ENCODE measurements at places on chromosomes 7 and 10.

DNA sequence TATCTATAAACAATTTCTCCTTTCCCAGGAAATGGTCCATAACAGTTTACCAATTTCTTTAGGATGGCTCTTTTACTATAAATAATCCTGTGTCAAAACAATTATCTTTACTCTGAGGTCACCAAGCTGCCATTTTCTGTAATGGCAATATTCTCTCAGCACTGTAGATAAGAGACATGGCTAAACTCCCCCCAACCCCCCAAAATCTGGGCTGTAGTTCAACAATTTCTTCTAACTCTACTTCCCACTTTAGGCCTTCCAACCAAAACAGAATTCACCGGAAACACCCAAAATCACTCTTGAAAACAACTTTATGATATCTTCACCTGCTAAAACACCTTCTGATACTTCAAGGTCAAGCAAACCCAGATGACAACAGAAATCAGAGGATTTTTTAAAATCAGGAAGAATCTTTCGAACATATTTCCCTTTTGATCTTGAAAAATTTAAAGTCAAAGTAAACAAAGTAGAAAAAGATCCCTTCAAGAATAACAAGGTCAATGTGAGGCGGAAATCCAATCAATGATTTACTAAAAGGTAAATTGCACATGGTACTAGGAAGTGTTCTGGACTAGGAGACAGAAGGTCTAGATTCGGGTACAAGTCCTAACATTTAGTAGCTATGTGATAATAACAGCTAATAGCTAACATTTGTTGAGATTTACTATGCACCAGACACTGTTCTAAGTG lies 176.8 kb downstream of the CPEB3 start:
- no peak for DNase-seq

DNA sequence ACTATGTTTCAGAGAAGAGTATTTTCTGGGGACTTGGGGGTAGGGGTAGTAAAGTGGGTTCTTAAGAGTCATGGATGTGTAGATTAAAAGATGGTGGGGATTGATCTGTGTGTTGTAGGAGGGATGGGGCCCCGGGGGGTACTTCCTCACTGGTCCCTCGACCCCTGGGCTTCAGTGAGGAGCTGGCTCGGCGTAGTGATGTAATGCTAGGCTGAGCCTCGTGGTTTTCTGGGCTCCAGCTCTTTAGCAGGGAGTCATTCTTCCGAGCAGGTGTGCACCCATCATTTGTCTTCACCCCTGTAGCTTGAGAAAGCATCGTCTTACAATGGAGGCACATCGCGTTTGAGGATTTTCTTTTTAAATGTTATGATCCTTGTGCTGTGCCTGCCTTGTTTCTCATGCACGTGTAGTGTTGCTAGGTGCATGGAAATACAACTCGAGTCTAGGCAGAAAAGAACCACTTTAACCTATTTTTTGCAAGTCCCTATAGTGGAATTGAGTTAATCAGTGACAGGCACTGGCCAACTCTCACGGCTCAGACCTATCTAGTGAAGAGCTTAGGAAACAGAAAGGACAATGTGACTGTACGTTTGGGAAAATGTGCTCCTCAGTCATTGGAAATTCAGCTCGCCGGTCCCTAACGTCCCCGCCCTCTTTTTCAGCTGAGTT lies 106.1 kb upstream of the BTBD16 start:
- DNase-seq: no peak

DNA sequence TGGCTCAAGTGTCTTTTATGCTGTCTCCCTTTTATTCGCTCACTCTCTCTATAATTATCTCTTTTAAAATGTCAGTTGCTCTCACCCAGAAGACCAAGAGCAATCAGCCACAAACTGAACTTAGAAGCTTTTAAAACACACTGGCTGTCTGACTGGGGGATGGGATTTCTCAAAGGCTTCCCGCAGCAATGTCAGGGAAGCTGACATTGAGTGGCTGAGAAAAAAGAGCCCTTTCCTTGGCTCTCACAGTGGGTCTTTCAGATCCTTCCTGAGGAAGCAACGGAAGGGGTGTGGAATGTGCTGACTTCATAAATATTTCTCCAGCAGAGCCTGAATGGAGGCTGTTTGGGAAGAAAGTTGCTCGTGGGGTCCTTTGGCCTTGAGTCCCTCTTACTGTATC lies 445.7 kb upstream of the C7orf33 start:
- DNase-seq: no peak

GRCh38 chr10:1360011-1360557 lies 303.9 kb downstream of the WDR37 start:
- peak; percentile 18 for DNase-seq

- no peak for DNase-seq
These were observed 118.5 kb upstream of the TMEM106B start for GRCh38 chr7:12092499-12093130.

- no peak for DNase-seq
These were observed 4.9 kb downstream of the PRTFDC1 start for GRCh38 chr10:24947304-24948097.

DNA sequence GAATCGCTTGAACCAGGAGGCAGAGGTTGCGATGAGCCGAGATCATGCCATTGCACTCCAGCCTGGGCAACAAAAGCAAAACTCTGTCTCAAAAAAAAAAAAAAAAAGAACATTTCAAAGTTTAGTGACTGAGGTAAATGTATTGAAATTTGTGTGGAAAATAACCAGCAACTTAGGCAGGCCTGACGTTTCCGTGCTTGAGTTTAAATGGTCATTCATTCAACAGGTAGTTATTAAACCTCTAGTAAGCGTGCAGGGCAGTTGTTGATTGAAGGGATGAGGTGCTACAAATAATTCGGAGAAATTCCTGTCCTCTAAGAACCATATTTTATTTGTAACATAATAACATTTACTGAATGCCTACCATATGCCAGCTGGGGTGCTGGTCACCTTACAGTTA lies 135.3 kb downstream of the PRKAG2 start:
- DNase-seq: no peak

DNA sequence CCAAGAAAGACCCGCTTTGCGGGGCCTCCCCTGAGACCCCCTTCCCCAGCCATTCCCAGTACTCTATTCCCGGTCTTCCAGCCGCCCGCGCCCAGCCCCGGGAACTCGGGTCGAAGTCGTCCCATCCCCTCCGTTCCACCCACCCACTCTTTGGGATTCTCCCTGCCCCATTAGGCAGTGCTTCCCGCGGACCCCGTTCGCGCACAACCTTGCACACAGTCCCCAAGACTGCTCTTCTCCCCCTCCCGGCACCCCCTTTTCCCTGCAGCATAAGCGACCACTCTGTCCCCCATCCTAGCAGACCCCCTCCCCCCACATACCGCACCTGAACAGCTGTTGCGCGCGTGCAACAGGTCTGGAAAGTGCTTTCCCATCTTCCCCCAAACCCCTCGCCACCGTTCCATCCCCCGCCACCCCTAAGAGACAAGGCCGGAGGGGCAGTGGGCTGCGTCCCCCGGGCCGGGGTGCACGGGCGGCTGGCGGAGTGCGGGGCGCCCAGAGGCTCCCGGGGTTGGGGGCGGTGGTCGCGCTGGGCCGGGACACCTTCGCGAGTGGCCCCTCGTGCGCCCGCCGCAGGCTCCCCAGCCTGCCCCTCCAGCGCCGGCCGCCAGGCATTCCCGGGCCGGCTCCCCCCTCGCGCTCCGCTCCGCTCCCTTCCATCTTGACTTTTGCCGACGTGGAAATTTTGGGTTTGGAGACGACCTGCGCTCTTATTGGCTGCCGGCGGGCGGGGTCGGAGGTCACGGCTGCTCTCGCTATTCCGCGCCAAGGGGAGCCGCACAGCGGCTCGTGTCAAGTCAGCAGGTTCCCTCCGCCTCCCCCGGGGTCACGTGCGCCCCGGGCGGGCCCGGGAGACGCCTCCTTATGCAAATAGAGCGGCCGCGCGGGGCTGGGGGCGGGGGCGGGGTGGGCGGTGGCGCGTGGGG lies 201.2 kb upstream of the NFE2L3 start:
- DNase-seq: peak; percentile 91

DNA sequence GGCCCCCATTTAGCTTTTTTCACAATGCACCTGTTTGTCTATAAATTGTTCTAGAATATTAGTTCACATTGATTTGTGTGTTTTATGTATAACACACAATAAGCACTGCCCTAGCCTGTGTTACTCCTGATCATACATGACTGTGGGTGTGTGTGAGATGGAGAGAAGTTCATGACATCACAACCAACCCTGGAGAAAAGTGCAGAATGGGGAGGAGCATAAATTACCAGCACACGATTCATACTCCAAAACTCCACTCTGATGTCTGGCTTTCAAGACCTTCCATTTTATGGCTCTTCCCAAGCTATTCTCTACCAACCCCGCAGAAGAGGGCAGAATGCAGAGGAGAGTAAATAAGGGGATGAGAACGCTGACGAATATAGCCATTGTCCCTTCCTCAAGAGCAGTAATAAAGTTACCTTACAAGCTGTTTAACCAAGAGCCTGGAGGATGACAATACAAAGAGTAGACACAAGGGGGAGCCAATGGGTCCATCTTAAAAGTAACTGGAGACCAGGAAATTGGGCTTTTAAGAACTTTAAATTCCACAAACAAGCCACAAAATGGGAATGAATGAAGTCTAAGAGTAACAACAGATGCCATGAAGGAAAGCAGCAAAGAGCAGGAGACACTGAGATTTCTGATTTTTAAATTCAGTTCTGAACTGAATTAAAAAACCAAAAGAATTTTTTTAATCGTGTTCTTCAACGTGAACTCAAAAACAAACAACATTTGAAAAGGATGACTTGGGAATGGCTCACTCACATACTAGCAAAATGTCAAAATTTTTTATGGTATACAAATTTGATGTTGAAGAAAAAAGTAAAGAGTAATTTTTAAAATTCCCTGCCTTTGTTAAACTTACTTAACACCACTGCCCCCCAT lies 159.6 kb downstream of the PARD3 start:
- peak; percentile 46 for DNase-seq

DNA sequence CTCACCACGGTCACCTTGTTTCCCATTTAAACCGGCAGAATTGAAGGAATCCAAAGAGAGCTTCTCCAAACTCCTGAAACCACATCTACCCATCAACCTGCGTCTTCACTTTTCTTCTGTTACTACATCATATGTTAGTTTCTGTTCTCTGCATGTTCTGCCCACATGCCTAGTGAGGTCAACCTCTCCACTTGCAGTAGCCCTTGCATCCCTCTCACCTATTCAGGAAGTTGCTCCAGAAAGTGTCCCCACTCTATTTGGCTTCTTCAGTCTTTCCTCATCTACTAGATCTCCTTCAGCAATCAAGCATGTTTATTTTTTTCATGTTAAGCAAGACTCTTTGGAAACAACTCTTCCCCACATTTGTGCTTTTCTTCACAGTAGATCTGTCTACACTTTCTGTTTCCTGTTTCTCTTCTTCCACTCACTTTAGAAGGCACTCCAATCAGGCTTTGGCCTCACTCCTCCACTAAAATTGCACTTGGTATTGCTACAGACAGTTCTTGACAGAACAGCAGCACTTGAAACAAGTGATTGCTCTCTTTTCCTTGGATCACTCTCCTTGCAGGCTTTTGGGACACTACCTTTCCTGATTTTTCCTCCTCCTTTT lies 7.5 kb downstream of the SAMD9L start:
- no peak for DNase-seq

GRCh38 chr10:10317151-10317550 lies 700.5 kb upstream of the CELF2 start:
- no peak for DNase-seq

GRCh38 chr10:75870039-75870645 lies 438.7 kb downstream of the LRMDA start:
- no peak for DNase-seq

DNA sequence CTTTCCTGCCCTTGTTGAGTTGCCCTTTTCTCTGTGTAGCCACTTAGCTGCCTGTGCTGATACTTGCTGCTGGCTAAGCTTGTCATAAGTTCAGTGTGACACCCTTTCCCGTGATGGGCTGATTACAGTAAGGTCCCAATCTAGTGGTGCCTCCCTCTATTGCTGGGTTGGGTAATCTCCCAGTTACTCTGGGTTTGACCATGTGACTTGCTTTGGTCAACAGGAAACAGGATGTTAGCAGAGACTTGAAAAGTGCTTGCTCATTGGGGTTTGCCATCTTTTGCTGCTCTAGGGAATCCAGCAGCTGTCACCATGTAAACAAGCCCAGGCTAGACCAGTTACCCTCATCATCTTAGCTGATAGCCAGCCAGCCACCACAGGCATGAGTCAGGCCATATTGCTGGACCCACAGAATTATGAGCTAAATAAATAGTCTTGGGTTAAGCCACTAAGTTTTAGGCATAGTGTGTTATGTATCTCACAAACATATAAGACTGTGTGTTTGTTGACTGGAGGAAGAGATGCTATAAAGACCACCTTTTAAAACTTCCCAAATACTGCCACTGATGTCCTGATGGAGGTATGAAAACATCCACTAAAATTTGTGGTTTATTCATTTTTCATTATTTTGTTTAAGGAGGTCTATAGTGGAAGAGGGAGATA lies 4.0 kb upstream of the LEP start:
- peak; percentile 10 for DNase-seq

GRCh38 chr7:2224934-2225333 lies 7.8 kb downstream of the MAD1L1 start:
- DNase-seq: no peak

GRCh38 chr7:504221-505111 lies 15.2 kb downstream of the PDGFA start:
- DNase-seq: no peak

GRCh38 chr7:82032901-82033300 lies 263.1 kb upstream of the HGF start:
- no peak for DNase-seq

- peak; percentile 91 for DNase-seq
These were observed 1.7 kb downstream of the ADAM8 start for GRCh38 chr10:133274751-133275683.
